ENCODE measurements at places on chromosomes 7 and 10. TPM values are rescaled to one million over a fixed set of nuclear protein-coding genes. Genes with fewer than 3 reads are reported as not detected.

ZNF488 gene
- 4.9 TPM for total RNA-seq

COL28A1 gene
- 3.3 TPM for total RNA-seq

PRKCQ gene
- total RNA-seq = 2.0 TPM

DNA sequence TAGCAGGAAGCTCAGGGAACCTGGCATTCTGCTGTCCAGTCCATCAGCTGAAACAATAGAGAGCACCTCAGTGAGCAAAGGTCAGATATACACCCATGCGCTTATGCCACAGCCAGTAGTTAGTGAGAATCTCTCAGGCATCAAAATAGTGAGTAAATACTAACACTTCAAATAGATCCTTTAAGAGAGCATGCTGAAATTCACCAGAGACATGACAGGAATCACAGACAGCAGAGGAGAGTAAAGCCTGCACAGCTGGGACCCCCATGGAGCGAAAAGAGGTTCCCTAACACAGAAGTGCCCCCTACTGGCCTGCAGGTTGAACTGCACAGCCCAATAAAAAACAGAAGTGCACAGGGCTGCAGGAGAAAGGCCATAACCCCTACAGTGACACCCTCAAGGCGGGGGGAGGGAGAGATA lies 57.6 kb upstream of the ANTXRL start:
- DNase-seq = peak; percentile 62

- no peak for DNase-seq
Measured at GRCh38 chr7:80449836-80450235, 62.0 kb downstream of the GNAT3 start.

ELOVL3 gene
- not detected for total RNA-seq

GRCh38 chr10:127016331-127016730 lies 111.1 kb downstream of the DOCK1 start:
- no peak for DNase-seq

DNA sequence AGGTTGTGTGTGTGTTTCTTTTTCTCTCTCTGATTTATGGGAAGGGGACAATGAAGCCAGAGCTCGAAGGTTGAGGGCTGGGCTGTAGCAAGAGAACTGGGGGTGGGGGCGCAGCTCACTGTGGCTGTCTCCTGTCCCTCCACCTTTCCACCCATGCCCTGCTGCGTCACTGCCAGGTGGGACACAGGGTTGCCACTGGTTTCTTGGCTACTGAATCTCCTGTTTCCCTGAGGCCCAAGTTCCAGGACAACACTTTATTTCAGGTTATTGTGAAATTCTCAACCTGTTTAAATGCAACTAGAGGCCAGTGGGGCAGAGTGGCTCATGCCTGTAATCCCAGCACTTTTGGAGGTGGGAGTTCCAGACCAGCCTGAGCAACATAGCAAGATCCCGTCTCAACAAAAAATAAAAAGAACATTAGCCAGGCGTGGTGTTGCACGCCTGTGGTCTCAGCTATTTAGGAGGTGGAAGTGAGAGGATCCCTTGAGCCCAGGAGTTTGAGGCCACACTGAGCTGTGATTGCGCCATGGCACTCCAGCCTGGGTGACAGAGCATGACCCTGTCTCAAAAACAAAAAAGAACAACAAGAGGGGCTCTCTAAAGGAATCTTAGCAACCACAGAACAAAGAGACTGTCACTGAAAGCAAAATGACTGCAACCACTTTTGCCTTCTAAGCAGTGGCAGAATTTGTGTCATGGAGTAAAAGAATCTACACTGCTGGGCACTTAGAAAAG lies 22.6 kb downstream of the TBATA start:
- no peak for DNase-seq

ANKRD22 gene
- 2.9 TPM for total RNA-seq

TUBAL3 gene
- total RNA-seq = 0.19 TPM

CALML5 gene
- not detected for total RNA-seq

DNA sequence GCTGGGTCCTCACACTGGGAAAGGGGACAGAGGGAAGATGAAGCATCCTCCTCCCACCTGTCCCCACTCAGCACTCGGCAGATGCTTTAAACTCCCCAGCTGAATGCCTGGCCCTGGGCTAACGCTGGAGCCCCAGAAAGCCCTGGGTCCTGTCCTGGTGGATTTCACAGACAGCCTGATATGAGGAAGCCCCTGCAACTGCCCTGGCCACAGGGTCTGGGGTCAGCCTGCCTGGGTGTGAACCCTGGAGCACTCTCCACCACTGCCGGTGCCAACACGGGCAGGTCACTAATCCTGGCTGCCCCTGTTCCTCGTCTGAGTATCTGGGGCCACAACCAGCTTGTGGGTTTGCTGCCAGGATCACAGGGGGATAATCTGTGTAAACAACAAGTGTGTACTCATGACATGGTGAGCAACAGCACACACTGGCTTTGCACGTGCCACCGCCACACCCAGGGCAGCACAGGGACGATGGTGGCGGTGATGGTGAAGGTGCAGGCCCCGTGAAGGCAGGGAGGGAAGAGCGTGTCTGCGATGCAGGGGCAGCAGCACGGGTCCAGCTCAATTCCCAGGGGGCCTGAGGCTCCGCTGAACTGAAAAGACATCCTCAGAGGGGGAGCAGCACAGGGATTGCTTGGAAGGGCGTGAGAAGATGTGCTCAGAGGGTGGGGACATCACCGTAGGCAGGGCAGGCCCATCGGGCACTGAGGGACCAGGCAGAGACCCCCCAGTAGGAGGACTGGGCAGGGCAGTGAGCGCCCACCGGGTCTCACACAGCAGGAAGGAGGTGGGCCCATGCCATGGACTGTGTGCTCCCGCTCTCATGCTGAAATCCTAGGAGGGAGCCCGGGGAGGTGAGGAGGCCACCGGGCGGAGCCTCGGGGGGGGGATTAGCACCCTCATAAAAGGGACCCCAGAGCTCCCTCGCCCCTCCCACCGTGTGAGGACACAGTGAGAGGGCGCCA lies 238.7 kb downstream of the MAD1L1 start:
- no peak for DNase-seq

GRCh38 chr10:22427890-22428571 lies 82.7 kb downstream of the SPAG6 start:
- DNase-seq = no peak

MYO1G gene
- total RNA-seq = 0.53 TPM

- DNase-seq = no peak
Measured at GRCh38 chr10:124303662-124304418, 114.9 kb downstream of the OAT start.

- DNase-seq = no peak
Measured at GRCh38 chr10:48792687-48793096, 108.0 kb downstream of the WDFY4 start.

- DNase-seq = no peak
Measured at GRCh38 chr10:102452672-102453340, 1.5 kb upstream of the C10orf95 start.

GRCh38 chr10:29495366-29495765 lies 139.4 kb downstream of the SVIL start:
- DNase-seq = no peak

RAB19 gene
- total RNA-seq = 3.3 TPM

CPA2 gene
- total RNA-seq = 16.3 TPM

- DNase-seq = no peak
Measured at GRCh38 chr7:137127806-137128205, 215.7 kb downstream of the PTN start.

CALCR gene
- total RNA-seq = 0.10 TPM

ZSCAN25 gene
- 25.4 TPM for total RNA-seq

GRCh38 chr10:11646450-11646849 lies 35.0 kb upstream of the USP6NL start:
- no peak for DNase-seq

GRCh38 chr10:80196950-80197315 lies 8.4 kb downstream of the ANXA11 start:
- no peak for DNase-seq

DNA sequence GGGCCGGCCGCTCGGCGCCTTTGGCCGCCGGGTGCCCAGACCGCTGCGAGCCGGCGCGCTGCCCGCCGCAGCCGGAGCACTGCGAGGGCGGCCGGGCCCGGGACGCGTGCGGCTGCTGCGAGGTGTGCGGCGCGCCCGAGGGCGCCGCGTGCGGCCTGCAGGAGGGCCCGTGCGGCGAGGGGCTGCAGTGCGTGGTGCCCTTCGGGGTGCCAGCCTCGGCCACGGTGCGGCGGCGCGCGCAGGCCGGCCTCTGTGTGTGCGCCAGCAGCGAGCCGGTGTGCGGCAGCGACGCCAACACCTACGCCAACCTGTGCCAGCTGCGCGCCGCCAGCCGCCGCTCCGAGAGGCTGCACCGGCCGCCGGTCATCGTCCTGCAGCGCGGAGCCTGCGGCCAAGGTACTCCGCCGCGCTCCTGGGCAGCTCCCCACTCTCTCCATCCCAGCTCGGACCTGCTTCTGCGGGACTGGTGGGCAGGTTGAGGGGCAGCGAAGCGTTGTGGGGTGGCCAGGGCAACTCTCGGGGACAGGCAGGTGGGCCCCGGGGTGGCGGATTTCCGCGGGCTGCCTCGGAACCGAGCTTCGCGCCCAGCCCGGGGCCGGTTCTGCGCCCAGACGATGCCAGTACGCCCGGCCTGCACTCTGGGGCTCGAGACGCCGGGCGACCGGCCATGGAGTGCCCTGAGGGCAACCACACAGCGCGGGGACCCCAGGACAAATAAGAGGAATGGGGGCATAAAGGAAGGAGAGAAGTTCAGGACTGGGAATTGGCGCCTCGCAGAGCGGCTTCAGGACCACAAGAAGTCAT lies 578 bp downstream of the HTRA1 start:
- DNase-seq = no peak

SLC13A1 gene
- 0.07 TPM for total RNA-seq

SORCS1 gene
- 5.4 TPM for total RNA-seq

- DNase-seq = no peak
Measured at GRCh38 chr7:106166651-106167342, 54.7 kb upstream of the SYPL1 start.

DNA sequence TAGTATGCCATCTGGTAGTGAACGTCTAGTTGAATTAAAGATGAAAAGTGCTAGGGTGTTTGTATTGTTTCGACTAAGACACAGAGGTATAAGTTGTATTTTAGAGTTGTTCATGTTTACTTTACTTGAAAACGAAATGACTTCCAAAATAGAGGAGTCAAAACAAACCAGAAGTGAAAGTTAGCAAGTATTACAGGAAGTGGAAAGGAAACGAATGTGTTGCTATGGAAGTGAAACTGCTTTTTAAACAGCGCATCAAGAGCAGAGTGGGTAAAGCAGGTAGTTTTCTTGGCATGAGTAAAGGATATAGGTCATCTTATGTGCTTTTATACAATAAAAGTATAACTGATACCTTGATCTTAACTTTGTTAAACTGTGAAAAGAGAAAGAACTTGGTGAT lies 20.0 kb upstream of the GALNTL5 start:
- DNase-seq = no peak

GATA3 gene
- total RNA-seq = 18.5 TPM

DRGX gene
- total RNA-seq = 0.22 TPM

CFAP70 gene
- 9.7 TPM for total RNA-seq

- DNase-seq = no peak
Measured at GRCh38 chr10:105195831-105196230, 554.7 kb downstream of the SORCS3 start.

DNA sequence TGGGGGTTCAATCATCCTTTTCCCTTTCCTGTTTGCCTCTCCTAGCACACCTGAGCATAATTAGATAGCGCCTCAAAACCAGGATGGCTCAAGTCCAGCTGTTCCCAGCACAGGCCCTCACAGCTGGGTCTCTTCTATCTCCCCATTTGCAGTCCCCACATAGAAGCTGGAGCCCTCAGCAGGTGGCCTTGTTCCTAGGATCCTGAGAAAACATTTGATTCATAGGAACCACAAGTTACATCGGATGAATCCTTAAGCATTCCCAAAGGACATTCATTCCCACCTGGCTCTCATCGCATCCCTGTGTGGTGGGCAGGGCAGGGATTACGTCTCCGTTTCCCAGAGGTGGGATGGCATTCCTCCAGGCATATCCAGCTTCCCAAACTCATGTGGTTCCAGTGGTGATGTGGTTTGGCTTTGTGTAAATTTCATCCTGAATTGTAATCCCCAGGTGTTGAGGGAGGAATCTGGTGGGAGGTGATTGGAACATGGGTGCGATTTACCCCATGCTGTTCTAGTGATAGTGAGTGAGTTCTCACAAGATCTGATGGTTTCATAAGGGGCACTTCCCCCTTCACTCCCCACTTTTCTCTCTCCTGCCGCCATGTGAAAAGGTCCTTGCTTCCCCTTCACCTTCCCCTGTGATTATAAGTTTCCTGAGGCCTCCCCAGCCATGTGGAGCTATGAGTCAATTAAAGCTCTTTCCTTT lies 49.8 kb upstream of the LEP start:
- no peak for DNase-seq

DNA sequence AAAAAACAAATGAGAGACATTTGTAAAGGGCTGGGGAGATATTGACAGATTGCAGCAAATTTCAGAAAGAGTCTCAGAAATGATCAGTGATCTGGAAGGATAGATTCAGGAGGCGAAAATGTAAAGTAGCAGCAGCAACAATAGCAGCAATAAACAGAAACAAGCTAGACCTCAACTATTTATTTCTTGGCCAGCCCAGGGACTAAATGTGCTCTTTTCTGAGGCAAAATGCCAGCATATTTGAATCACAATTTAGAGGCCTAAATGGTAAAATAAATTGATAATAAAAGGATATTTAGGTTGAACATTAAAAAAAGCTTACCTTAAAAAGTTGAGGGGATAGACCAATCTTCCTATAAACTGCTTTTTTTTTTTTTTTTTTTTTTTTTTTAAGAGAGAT lies 134.6 kb upstream of the ITGB1 start:
- no peak for DNase-seq

DNA sequence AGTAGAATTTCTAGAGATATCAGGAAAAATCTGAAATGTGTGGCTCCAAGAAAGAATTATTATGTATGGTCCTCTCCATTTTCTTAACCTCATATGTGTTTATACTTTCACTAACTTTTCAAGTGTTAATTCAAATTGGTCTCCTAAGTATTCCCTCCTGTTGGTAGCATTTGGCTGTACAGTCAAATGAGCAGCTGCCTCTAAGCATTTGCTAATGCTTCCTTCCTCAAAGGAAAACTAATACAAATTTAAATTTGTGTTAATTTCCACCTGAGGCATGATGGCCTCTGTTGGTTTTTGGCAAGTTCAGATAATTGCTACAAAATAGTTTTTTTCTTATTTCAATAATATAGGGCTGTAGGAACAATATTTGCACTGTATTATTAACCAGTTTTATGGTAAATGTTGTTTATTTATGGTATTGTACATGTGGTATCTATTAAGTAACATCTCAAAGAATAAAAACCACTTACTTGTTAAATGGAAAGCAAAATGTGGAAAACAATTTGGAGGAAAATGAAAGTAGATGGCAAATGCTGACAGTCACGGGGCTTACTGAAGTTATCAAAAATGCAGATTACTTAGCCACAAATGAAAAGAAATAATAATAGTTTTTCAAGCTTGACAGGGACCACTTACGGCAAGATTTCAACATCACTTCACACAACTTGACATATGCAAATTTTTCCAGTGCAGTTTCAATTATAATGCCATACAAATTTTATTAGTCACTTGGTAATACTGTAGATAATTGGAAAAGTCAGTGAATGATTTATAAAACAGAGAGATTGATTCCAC lies 299.3 kb upstream of the MEOX2 start:
- DNase-seq = no peak

CUZD1 gene
- 0.86 TPM for total RNA-seq

ERV3-1 gene
- 31.6 TPM for total RNA-seq
